ENCODE measurements at places on chromosomes 3 and 15.

- no peak for DNase-seq
Observed at GRCh38 chr3:147940405-147941193, 531.4 kb downstream of the ZIC1 start.

- DNase-seq = no peak
Observed at GRCh38 chr15:33490703-33491102, 179.9 kb downstream of the RYR3 start.

GRCh38 chr3:113985541-113985940 is 37.7 kb downstream of the ZDHHC23 start:
- no peak for DNase-seq

- DNase-seq = no peak
Observed at GRCh38 chr3:14389166-14389606, 13.2 kb upstream of the SLC6A6 start.

DNA sequence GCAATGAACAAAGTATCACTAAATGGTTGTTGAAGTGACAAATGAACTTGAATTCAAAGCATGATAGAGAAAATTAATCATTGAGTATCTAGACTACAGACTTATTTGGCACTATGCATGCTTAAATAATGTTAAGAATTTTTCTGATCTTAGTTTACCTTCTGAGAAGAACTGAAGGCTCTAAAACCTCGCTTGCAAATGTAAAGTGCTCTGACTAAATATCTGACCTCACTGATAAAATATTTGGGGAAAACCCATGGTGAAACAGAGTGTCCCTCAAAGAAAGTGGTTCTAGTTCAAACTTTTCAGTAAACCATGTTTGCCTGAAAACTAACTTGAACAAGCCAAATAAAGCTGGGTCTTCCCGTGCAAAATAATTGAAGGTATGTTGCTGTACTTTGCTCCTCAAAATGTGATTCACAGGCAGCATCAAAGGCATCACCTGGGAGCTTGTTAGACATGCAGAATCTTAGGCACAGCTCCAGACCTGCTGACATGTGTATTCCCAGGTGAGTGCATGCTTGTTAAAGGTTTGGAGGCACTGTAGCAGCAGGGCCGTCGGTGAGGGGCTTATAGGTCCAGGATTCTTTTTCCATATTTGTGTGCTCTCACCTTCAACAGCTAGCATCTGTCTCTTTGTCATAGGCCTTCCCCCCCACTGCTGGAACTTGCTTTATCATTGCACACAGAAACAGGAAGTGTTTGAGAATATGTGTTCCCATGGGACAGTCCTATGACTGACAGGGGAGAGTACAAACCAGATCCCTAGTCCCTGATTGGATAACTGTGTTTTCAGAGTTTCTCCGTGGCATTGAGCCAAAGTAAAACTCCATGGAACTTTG is 524.2 kb upstream of the LMCD1 start:
- no peak for DNase-seq

- no peak for DNase-seq
Observed at GRCh38 chr3:6394944-6395343, 466.0 kb upstream of the GRM7 start.

GRCh38 chr15:31465083-31465955 is 138.7 kb downstream of the KLF13 start:
- no peak for DNase-seq

- DNase-seq = no peak
Observed at GRCh38 chr3:23959135-23959900, 14.2 kb downstream of the NR1D2 start.

- DNase-seq = no peak
Observed at GRCh38 chr3:5226783-5227182, 39.3 kb downstream of the EDEM1 start.

- no peak for DNase-seq
Observed at GRCh38 chr3:10596746-10597448, 91.5 kb upstream of the ATP2B2 start.

- DNase-seq = no peak
Observed at GRCh38 chr3:129543999-129544398, 1.0 kb downstream of the H1-8 start.

DNA sequence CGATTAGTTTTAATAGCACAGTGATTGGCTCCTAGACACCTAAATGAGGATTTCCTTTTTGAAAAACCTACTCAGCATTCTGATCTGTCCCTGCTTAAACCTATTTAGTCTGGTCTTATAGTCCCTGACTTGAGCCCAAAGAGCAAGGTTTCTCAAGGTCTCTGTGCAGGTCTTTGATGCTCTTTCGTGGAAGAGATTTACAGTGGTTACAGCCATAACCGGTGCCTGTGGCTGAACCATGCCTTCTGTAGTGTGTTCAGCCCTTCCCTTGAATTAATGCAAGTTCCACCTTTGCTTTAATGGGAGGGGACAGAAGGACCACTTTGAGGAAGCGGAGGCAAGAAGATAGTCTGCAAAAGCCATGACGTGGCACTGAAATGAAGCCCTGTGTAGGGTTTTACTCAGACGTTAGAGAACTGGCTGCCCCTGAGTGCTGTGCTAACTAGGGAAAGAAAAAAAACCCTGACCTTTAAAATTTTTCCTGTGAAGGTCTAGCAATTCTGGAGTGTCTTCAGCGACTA is 43.0 kb downstream of the ZBTB38 start:
- DNase-seq = no peak

GRCh38 chr3:46852839-46853355 is 10.3 kb downstream of the MYL3 start:
- DNase-seq = no peak

- no peak for DNase-seq
Observed at GRCh38 chr15:96807361-96807760, 476.9 kb downstream of the NR2F2 start.

- no peak for DNase-seq
Observed at GRCh38 chr3:52246264-52246620, 683 bp downstream of the PPM1M start.

DNA sequence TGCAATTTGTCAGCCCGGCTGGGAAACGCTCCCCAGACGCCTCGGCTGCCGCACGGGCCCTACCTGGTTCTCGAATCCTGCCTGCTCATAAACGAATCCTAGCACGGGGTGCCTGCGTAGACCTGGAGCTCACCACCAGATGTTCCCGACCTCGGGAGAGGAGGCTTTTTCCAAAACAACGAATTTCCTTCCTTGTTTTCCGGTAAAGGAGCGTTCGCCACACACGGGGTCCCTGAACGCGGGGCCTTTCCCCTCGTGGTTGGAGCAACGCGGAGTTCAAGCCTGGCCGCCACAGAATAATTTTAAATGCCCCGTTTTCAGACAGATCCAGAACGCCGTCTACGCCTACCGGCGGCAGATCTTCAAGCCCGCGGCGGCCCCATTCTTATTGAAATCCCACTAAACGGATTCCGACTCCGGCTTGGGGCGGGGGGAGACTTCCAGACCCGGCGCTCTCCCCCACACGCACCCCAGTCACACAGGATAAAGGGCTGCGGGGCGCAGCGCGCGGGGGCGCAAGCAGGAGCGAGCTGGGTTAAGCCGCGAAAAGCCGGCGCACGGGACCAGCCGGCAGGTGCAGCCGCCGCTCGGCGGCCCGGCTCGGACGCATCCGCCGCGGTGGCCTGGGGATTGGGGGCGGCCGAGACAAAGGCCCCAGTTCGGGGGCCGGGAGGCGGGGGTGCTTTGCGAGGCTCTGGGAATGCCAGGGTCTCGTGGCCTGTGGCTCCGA is 895 bp downstream of the GATA2 start:
- DNase-seq = no peak

DNA sequence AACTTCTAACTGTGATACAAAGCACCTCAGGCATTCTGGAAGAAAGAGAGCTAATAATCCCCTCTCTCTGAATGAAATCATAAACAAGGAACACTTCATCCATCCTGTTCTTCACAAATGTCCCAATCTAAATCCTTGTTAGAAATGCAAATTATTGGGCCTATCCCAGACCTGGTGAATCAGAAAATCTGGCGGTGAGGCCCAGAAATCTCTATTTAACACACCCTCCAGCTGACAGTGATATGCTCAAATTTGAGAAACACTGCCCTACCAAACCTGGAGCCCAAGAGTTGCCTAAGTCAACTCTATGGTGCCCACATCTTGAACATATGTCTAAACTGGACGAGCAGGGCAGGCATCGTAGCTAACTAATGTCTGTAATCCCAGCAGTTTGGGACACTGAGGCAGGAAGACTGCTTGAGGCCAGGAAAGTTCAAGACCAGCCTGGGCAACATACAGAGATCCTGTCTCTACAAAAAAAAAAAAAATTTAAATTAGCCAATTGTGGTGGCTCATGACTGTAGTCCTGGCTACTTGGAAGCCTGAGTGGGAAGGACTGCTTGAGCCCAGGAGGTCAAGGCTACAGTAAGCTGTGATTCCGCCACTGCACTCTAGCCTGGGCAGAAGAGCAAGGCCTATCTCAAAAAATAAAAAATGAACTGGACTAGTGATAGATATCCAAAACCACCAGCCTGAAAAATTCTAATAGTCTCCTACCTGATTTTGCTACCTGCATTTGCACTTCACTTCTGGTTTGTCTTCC is 23.1 kb downstream of the SCAP start:
- DNase-seq = no peak

- no peak for DNase-seq
Observed at GRCh38 chr3:174959556-174960065, 100.5 kb downstream of the NAALADL2 start.

- no peak for DNase-seq
Observed at GRCh38 chr3:165852711-165853110, 15.5 kb upstream of the BCHE start.

GRCh38 chr15:81825136-81825535 is 220.7 kb downstream of the MEX3B start:
- DNase-seq = no peak

- DNase-seq = no peak
Observed at GRCh38 chr3:82058809-82059208, 297.4 kb upstream of the GBE1 start.

Measured in stimulated activated CD8-positive, alpha-beta memory T cell treated with anti-CD3 and anti-CD28 coated beads, Interleukin-12 subunit alpha, Interleukin-12 subunit beta, amount 100 ng/mL, for 1 hour (primary cell).